ENCODE measurements at places on chromosomes 6 and 20.

DNA sequence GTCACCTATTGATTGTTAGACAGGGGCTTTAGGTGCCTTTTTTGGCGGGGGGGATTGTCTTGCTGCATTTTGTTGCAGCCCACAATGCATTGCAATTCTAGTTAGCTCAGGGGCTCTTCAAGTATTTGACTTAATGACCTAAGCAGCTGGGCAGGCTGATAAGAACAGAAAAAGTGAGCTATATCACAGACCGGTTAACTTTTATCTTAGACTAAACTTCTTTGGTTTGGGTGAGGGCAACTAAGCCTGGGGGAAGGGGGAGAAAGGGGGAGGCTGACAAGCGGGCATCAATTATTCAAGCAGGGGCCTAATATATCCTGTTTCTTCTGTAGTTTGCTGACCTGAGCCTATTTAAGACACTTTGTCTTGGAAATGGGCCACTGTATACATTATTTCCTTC lies 66.0 kb upstream of the GPR6 start:
- no peak for DNase-seq

DNA sequence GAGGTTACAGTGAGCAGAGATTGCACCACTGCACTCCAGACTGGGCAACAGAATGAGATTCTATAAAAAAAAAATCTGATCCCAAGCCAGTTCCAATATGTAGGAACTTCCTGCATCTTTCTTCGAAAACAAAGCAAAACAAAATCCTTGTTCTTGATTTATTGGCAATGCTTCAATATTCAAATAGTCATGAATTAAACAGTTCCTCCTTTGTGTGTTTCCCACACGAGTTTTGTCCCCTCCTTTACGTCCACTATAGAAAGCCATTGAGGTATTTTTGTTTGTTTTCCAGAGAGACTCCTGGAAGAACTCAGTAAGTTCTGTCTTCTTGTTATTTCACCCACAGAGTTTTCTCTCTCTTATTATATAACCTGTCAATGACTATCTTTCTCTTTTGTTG lies 7.6 kb downstream of the BTN1A1 start:
- DNase-seq, result no peak

- no peak for DNase-seq
These were observed 63.7 kb upstream of the SULF2 start for GRCh38 chr20:47849006-47849405.

DNA sequence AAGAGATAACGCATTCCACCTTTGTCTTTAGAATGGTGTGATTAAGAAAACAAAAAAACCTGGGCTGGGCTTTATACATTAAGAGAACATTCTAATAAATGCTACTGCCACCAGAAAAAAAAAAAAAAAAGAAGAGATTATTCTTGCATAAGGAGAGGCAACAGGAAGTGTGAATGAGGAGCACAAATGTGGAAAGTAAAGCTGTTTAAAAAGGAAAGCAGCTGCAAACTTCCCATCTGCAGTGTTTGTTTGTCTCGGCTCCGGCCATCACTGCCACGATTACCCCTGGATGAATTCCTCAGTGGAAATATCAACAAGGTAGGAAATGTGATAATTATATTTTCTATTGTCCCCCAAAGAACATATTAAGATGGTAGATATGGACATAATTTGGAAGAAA lies 223.9 kb downstream of the PHF3 start:
- no peak for DNase-seq

DNA sequence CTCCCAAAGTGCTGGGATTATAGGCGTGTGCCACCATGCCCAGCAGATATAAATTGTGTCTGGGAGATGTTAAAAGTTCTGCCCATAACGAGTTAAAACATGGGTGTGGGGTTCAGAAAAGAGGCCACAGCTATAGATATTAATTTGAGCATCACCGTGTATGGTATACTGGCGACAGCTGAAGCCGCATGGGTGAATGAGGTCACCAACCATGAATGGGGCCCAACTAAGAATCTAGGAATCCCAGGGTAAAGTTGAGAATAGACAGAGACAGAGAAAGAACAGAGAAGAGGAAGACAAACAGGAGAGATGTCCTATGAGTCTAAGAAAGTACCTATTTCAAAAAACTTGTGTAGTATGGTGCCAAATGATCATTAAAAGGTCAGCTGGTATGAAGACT lies 50.9 kb downstream of the ILRUN start:
- no peak for DNase-seq

DNA sequence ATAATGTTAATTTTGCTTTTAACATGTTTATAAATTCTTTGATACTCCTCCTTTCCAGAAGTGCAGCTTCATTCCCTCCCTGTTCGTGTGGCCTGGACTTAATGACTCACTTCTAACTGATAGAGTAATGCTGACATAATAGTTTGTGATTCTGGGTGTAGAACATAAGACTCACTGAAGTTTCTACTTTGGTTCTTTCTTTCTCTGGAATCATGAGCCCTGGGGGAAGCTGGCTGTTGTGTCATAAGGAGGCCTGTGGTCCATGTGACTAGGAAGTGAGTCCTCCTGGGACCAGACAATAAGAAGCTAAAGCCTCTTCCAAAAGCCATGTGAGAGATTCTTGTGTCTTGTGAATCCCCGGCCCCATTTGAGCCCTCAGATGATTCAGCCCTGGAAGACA lies 30.5 kb upstream of the HLA-G start:
- no peak for DNase-seq

DNA sequence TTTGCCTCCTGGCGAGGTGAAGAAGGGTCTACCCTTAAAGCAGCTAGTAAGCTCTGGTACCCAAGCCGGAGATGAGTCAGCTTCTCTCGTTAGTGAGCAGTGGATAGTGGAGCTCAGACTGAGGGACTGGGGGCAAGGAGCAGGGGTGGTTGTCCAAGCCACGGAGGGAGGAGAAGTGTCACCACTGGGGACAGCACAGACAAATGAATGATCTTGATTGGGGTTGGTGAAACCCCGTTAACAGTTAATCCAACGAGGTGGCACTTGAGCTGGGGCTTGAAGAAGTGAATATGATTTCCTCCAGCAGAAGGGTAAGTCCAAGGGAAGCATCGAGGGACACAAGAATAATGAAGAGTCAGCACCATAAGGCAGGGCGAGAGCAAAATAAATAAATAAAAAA lies 43.0 kb downstream of the JARID2 start:
- no peak for DNase-seq

DNA sequence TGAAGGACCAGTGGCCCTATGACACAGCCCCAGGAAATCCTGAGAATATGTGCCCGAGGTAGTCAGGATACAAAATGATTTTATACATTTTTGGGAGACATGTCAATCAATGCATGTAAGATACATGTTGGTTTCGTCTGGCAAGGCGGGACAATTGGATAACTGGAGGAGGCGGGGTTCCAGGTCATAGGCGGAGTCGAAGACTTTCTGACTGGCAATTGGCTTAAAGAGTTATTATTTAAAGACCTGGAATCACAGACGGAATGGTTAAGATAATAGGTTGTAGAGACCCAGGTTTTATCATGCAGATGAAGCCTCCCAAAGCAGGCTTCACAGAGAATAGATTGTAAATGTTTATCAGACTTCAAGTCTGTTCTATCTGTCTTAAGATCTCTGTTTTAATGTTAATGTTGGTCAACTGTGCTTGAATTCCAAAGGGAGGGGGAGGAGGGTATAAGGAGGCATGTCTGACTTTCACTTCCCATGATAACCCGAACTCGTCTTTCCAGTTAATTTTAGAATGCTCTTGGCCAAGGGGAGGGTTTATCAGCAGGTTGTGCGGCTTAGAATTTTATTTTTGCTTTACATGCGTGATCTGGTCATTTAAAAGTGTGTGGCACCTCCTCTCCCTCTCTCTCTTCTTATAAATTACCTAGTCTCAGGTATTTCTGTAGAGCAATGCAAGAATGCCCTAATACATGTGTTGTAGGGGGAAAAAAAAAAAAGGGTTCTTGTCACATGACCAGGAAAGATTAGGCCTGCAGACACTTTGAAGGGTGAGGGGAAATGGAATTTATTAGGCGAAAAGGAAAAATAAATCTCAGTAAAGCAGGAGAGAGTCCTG lies 230.7 kb downstream of the NFATC2 start:
- no peak for DNase-seq

Measured in activated naive CD4-positive, alpha-beta T cell treated with anti-CD3 and anti-CD28 coated beads, Interleukin-2, amount 50 U/mL, for 16 hours (primary cell).